ENCODE measurements at places on chromosomes 6 and 20.

DNA sequence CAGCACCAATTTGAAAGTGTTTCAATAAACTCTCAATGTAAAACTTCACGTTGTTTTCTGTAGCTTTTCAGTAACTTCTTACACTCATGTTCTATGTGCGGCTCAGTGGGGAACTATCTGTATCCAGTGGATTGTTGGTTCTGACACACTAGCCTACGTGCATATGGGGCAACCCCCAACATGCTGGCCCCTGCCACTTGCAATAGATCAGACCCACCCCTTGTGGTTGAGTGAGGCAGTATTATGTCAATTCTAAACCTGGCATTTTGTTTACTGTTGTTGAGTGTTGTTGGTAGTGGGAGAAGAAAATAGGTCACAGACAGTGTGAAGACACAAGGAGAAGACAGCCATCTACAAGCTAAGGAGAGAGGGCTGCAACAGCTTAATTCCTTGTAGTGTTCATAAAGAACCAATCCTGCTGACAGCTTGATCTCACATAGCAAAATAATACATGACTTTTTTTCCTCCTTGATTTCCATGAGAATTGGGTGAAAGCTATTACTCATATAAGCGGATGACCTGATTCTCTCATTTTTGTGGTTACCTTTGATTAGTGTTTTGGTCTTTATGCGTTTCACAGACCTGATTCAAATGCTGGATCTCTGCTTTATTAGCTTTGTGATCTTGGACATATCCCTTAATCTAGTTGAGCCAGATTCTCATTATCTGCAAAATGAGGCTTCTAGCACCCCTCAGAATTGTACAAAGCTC is 320.4 kb downstream of the LAMA2 start:
- no peak overlapping the region for H3K4me3 ChIP-seq
- H3K27ac ChIP-seq: no peak overlapping the region
- H3K27me3 ChIP-seq: no peaks in the 10 kb centered on the region
- DNase-seq: no peak
- no peaks in the 10 kb centered on the region for H3K4me1 ChIP-seq
- no peaks in the 10 kb centered on the region for H3K36me3 ChIP-seq

DNA sequence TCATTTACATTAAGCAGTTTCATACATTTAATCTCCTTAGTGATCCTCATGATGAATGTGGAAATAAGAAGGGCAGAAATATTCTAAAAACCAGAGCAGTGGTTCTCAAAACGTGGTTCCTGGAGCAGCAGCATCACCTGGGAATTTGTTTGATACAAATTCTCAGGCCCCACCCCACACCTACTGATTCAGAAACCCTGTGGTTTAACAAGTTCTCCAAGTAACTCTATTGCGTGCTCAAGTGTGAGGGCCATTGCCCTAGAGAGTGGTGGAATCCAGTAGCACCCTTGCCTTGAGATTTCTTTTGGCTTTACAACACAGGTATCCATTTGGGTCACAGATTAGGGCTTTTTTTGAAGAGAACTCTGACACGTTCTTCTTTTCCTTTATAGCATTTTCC is 354.6 kb upstream of the FLRT3 start:
- no peak overlapping the region for H3K27ac ChIP-seq
- no peak for DNase-seq
- no peaks in the 10 kb centered on the region for H3K36me3 ChIP-seq
- H3K4me1 ChIP-seq: no peaks in the 10 kb centered on the region
- no peak overlapping the region for H3K4me3 ChIP-seq

GRCh38 chr6:140581601-140582000 is 1207.2 kb upstream of the CITED2 start:
- no peak overlapping the region for H3K27ac ChIP-seq
- H3K4me3 ChIP-seq: no peak overlapping the region
- no peaks in the 10 kb centered on the region for H3K36me3 ChIP-seq
- no peak for DNase-seq
- H3K4me1 ChIP-seq: no peaks in the 10 kb centered on the region
- H3K27me3 ChIP-seq: no peaks in the 10 kb centered on the region

DNA sequence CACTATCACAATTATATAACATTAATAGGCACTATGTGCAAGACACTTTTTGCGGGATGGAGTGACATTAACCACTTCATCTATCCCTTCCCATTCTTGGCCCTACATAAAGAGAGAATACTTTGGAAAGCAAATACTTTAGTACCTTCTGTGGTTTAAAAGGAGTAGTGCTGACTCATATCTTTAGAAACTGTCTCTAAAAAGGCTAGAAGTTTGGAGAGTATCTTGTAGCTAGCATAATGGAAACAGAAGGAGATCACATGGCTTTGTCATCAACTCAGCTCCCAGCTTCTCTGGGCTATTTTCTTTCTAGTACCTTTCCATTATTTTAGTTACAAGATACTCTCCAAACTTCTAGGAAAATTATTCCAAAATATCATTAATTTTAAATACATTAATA is 157.5 kb downstream of the ADGRG6 start:
- no peak for DNase-seq
- H3K27me3 ChIP-seq: no peaks in the 10 kb centered on the region
- H3K4me1 ChIP-seq: no peaks in the 10 kb centered on the region
- no peaks in the 10 kb centered on the region for H3K36me3 ChIP-seq
- H3K27ac ChIP-seq: no peak overlapping the region

- no peaks in the 10 kb centered on the region for H3K27me3 ChIP-seq
- no peak overlapping the region for H3K27ac ChIP-seq
- no peaks in the 10 kb centered on the region for H3K36me3 ChIP-seq
- peaks cover 20% of the 10 kb centered on the region for H3K4me1 ChIP-seq
These were observed 26.4 kb upstream of the STX16 start for GRCh38 chr20:58624687-58625086.

DNA sequence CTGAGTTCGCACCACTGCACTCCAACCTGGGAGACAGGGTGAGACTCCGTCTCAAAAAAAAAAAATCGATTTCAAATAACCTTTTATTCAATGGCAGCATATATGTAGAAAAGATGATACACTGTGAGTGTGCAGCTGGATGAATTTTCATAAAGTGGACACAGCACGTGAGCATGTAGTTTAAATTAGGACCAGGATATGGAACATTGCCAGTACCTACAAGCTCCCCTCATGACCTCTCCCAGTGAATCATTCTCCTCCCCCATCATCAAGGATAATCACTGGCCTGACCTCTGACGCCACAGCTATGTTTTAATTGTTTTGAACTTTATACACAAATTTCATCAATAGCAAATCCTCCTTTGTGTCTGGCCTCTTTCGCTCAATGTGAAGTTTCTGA is 53.8 kb upstream of the HDAC2 start:
- no peaks in the 10 kb centered on the region for H3K27me3 ChIP-seq
- DNase-seq: no peak
- H3K27ac ChIP-seq: no peak overlapping the region
- no peak overlapping the region for H3K4me3 ChIP-seq

DNA sequence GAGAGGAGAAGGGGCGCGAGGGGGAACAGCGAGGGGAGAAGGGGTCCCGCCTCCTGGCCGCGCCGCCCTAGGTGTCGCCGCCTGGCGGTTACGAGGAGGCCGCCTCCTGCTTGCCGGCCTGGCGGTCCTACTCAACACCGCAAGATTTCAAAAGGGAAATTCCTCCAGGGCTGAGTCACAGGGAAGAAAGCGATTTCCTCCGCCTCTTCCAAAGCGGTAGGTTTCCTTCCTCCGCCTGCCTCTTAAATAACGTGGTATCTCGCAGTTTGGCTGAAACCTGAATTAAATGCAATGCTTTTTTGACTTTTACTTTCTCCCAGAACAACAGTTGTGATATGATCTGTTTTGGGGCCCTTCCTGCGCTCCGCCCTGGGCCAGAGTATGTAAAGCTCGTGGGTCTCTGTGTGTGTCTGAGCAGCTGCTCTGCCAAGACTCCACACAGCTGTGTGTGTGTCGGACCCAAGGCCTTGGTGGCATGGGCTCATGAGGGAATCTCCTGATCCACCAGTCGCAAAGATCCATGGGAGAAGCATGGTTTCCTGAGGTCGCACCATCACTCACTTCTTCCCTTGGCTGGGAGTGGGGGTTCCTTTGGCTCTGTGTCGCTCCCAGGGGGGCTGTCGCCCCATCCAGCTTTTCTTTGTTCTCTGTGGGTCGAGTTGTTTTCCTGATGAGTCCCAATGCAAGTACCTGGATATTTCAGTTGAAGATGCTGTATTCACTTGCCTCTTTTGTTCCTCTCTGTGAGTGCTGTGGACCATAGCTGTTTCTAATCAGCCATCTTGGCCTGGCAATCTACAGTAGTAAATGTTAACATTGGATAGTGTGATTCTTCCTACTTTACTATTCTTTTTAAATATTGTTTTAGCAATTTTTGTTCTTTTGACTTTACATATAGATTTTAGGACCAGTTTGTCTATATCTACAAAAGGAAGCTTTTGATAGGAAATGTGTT is 31.6 kb upstream of the NOTCH4 start:
- H3K27ac ChIP-seq: peak overlapping the region; percentile 61
- no peaks in the 10 kb centered on the region for H3K27me3 ChIP-seq
- peak; percentile 90 for DNase-seq
- H3K4me1 ChIP-seq: no peaks in the 10 kb centered on the region

GRCh38 chr6:44921798-44922197 is 406.3 kb upstream of the RUNX2 start:
- no peak for DNase-seq
- no peaks in the 10 kb centered on the region for H3K27me3 ChIP-seq
- H3K4me1 ChIP-seq: no peaks in the 10 kb centered on the region
- no peak overlapping the region for H3K27ac ChIP-seq

DNA sequence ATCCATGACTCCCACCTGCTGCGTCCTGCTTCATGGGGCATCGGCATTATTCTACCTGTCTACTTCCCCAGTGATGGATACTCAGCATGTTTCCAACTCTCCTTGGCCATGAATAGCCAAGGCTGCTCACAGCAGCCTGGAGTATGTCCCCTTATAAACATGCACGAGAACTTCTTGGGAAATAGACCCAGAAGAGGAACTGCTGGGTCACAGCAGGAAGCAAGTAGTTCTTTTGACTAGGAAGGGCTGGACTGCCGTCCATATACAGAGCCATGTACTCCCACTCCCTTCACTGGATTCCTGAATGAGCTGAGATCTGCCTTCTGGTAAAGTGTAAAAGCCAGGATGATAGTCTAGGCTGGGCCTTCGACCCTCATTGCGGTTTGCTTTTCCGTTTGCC is 106.3 kb upstream of the KCNK16 start:
- H3K4me1 ChIP-seq: peaks cover 26% of the 10 kb centered on the region
- no peaks in the 10 kb centered on the region for H3K27me3 ChIP-seq
- H3K4me3 ChIP-seq: no peak overlapping the region
- H3K36me3 ChIP-seq: no peaks in the 10 kb centered on the region

- peaks cover 17% of the 10 kb centered on the region for H3K4me1 ChIP-seq
- peak overlapping the region; percentile 79 for H3K27ac ChIP-seq
- DNase-seq: no peak
- no peaks in the 10 kb centered on the region for H3K27me3 ChIP-seq
- H3K36me3 ChIP-seq: no peaks in the 10 kb centered on the region
These were observed 932 bp downstream of the PACRG start for GRCh38 chr6:162728706-162729105.
